ENCODE measurements at places on chromosomes 7 and 10.

GRCh38 chr7:20783700-20784387, 2.8 kb downstream of the SP8 start:
- peaks cover 2% of the 10 kb centered on the region for H3K4me1 ChIP-seq
- H3K36me3 ChIP-seq: no peaks in the 10 kb centered on the region
- DNase-seq: peak; percentile 88
- peak overlapping the region; percentile 83 for H3K4me3 ChIP-seq
- H3K27me3 ChIP-seq: peaks cover 22% of the 10 kb centered on the region
- H3K27ac ChIP-seq: no peak overlapping the region

DNA sequence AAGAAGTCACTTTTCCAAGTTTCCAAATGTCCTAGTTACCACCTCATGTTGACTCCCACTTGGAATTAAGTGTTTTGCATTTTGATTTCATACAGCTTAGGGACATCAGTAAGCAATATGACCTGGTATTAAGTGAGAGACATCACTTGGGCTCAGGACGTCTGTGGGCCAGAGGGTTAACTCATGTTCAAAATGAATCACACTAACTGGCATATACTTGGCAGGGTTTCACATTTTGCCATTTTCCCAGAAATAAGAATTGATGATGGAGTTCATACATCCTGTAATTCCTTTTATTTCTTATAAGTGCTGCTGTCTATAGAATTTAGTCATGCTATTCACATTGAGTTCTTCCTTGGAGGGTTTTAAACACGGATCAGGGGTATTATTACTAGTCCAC, 516.5 kb downstream of the PHTF2 start:
- H3K36me3 ChIP-seq: no peaks in the 10 kb centered on the region
- no peaks in the 10 kb centered on the region for H3K4me1 ChIP-seq
- no peak overlapping the region for H3K4me3 ChIP-seq
- no peak for DNase-seq

DNA sequence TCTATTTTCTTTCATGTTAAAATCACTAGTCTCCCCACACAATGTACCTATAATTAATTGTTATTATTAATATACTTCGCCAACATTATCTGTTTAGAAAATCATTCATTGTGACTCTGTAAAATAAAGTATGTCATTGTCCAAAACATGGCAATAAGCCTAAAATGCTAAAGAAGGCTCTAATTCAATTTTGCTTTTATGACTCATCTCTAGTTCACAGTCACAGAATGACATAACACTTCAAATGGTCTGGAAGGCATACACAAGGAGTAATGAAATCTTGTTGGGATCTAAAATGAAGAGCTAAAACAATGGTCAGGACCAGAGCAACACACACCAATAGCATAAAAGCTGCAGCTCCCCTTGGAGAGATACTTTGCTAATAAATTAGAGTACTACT, 505.8 kb downstream of the GPAM start:
- H3K4me3 ChIP-seq: no peak overlapping the region
- H3K36me3 ChIP-seq: no peaks in the 10 kb centered on the region
- no peaks in the 10 kb centered on the region for H3K27me3 ChIP-seq
- DNase-seq: no peak
- no peak overlapping the region for H3K27ac ChIP-seq

GRCh38 chr10:84540022-84540616, 211.7 kb downstream of the CCSER2 start:
- H3K27me3 ChIP-seq: no peaks in the 10 kb centered on the region
- no peak overlapping the region for H3K27ac ChIP-seq
- H3K4me1 ChIP-seq: peaks cover 3% of the 10 kb centered on the region
- H3K4me3 ChIP-seq: peak overlapping the region; percentile 29

DNA sequence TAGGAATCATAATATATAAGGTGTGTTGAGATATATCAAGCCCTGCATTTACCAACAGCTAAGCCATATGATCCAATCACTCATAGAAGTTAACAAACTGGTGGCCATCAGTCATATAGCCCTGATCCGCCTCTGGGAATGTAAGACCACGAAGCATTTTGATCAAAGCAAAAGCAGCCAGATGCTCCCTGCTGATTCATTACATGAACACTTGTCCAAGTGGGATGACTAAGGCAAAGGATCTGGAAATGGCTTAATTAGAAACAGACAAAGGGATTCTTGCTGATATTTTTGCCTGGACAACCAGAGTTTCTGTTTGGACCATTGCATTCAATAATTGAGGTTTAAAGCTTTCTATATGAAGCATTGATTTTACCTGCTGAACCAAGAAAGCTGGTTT, 535.5 kb downstream of the GPAM start:
- no peak overlapping the region for H3K27ac ChIP-seq
- H3K36me3 ChIP-seq: no peaks in the 10 kb centered on the region
- H3K4me3 ChIP-seq: no peak overlapping the region
- DNase-seq: no peak

GRCh38 chr7:120307991-120308545, 35.1 kb downstream of the KCND2 start:
- no peaks in the 10 kb centered on the region for H3K27me3 ChIP-seq
- H3K4me3 ChIP-seq: no peak overlapping the region
- no peaks in the 10 kb centered on the region for H3K36me3 ChIP-seq
- no peak for DNase-seq

DNA sequence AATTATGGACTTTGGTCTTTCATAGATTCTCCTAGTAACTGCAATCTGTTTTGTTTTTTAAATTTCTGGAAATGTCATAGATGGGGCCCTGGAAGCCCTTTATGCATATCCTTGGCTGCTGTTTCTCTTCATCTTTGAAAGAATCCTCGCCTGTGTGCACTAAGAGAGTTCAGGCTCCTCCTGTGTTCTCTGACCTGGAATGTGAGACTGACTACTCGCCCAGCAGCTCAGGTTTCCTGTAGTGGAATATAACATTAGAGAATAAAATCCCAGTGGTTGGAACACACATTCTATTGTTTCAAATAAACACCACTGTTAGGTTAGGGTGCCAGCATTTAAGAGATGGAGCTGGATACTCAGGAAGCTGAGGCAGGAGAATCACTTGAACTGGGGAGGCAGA, 56.3 kb downstream of the WDFY4 start:
- no peak overlapping the region for H3K27ac ChIP-seq
- peak; percentile 3 for DNase-seq
- no peaks in the 10 kb centered on the region for H3K27me3 ChIP-seq
- H3K4me3 ChIP-seq: no peak overlapping the region

- no peaks in the 10 kb centered on the region for H3K36me3 ChIP-seq
- no peak overlapping the region for H3K27ac ChIP-seq
- DNase-seq: no peak
- no peaks in the 10 kb centered on the region for H3K27me3 ChIP-seq
- H3K4me3 ChIP-seq: no peak overlapping the region
- no peaks in the 10 kb centered on the region for H3K4me1 ChIP-seq
These were observed 259.6 kb upstream of the PPP2R2D start for GRCh38 chr10:131641231-131641630.

GRCh38 chr7:371119-371778, 81.3 kb downstream of the FOXL3 start:
- H3K4me3 ChIP-seq: no peak overlapping the region
- no peaks in the 10 kb centered on the region for H3K27me3 ChIP-seq
- no peak for DNase-seq

Measured in endodermal cell (in vitro differentiated cells).